ENCODE measurements at places on chromosomes 2 and 18.

- no peak for DNase-seq
Observed at GRCh38 chr18:3069671-3070433, 56.9 kb upstream of the LPIN2 start.

DNA sequence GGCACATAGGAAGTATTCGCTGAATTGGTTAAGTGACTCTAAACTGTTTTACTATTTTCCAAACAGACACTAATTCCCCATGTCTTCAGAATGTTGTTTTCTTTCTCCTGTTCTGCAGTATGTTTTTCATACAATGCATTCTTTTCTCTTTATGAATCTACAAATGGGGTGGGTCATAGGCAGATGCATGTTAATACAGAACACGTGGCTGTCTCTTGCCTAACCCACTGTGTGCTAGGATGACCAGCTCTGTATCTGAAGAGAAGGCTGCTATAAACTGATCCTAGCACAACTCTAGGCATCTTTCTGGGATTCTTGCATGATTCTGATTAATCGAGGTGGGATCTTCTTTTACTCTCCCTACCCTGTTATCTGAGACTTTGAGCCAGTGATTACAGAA, 826.0 kb downstream of the PLCL1 start:
- no peak for DNase-seq

DNA sequence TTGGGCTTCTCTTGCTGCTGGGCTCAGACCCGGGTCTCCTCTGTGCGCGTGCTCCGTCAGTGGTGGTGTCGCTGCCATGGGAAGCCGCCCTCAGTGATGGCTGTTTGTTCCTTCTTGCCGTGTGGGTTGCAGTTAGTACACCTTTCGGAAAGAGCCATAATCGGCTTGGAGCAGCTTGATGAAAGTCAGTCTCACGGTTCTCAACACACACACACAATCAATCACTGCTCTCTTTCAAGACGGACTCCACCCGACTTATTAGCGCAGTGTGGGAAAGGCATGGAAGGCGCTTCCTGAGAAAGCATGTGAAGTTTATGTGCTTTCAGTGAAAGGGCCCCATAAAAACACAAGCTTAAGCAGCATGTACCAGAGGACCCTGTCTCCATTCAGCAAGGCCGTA, 64.1 kb downstream of the SOX11 start:
- DNase-seq: no peak

- no peak for DNase-seq
Observed at GRCh38 chr2:156818944-156819343, 382.8 kb downstream of the GPD2 start.

DNA sequence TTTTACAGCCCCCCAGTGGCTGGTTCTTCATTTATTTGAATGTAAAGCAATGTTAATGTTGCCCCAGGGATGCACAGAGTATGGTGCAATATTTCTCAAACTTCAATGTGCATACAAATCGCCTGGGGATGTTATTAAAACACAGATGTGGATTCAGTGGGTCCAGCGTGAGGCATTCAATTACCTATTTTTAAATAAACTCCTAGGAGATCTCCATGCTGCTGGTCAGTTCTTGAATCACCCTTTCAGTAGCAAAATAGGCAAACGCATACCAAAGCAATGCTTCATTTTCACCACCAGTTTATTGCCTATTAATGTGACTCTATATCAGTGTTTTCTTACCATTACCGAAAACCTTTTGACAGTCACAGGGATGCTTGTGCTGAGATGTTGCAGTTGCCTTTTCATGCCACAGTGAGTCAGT, 530.7 kb downstream of the CBLN2 start:
- DNase-seq: no peak

DNA sequence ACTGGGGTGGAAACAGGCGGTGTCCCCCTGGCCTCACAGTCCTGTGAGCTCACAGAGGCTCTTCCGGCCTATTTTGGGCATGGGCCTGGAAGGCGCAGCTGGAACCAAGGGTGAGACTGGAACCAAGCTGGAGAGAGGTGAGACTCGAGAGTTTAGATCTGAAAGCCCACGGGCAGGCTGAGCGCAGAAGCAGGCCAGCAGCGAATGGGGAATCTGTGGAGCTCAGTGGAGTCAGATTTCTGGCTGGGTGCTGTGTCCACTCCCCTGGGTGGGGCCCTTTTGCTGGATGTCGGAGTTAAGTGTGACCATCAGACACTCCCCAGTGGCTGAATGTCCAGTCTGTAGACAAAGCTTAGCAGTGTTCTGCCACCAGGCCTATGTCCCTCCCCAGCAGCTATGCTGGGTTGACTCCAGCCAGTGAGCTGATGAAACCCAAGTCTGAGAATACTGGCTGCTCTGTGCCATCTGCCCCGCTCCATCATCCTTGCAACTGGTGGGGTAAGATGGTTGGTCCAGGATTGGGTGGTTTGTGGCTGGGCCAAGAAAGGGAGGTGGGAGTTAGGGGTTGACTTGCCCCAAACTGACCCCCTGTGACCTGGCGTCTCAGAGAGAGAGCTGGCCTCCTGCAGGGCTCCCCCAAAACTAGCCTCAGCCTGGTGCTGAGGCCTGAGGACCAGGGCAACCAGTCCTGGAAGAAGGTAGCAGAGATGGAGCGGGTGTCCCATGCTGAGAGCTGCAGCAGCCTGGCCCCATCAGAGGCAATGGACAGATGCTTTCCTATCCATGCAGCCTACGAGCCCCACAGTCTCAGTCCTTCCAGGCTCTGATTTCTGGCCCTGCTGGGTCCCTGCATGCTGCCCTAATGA, 34.4 kb downstream of the CYP26B1 start:
- DNase-seq: no peak

GRCh38 chr2:127158614-127159290, 51.8 kb upstream of the BIN1 start:
- DNase-seq: no peak

DNA sequence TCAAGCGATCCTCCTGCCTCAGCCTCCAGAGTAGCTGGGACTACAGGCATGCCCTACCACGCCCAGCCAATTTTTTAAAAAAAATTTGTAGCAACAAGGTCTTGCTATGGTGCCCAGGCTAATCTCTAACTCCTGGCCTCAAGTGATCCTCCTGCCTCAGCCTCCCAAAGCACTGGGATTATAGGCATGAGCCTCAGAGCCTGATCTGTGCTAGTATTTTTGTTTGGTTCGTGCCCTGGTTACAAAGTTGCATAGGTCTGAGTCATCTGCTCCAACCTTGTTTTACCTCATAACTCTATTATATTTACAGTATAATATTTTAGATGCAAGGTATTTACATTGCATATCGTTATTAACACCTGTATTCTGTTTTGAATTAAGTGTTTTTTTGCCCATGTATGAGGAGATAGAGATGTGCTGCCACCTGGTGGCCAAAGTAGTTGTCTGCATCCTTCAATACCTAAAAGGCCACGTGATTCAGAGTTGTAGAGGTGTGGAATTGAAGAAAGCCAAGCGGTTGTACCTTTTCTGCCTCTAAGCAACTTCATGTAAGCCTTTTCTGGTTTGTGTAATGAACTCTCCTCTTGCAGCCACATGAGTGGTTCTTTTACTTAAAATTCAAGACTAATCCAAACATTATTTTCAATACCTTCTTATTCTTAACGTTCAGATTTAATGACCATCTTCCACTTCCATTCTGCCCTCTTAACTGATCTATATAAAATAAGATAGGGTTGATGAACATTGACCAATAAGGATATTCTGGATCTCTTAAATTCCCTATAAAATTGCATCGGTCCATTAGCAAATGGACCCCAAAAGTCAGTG, 19.9 kb upstream of the CABYR start:
- DNase-seq: peak; percentile 19

DNA sequence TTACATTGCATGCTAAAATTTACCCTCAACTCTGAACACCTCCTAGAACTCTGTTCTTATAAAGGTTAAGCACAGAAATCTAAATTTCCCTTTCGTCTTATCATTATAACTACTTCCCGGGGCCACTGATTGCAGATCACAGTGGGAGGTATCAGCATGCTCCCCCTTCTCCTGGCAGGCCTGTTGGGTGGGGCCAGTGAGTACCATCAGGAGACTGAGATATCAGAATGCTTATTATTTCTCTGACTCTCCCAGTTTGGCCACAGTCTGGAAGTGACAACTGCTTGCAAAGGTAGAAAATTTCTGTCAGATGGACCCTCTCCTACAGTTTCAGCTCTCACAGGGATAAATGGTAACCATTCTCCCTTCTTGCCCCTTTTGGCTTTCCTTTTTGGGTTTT, 62.6 kb downstream of the DSEL start:
- no peak for DNase-seq

DNA sequence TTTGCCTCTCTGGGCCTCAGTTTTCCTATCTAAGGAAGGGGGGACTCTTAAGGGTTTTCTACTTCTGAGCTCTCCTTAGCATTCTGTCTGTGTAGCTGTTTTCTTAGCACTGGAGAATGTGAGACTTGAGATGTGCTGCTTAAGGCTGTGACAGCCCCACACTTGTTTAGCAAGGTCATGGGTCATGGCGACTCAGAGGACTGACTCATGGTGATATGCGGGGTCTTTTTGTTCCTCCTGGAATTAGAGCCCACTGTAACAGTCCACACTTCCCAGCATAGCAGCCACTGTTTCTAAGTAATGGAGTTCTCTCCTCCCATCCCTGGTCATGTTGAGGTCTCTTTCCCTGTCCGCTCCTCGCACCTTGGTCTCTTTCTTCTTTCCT, 4.1 kb upstream of the LPIN1 start:
- DNase-seq: no peak
